Renal cortical epithelial cell (primary cell): ENCODE measurements at places on chromosomes 5 and 9. TPM values are rescaled to one million over a fixed set of nuclear protein-coding genes. Genes with fewer than 3 reads are reported as not detected.

ZSWIM6 gene
- 11.6 and 20.7 TPM in 2 replicates for total RNA-seq

FOXD4L3 gene
- total RNA-seq, result not detected in 2 replicates

ZNG1C gene
- 18.4 and 39.4 TPM in 2 replicates for total RNA-seq

PCDHGA7 gene
- total RNA-seq, result 0.52 and 2.3 TPM in 2 replicates

MEIKIN gene
- total RNA-seq, result not detected in 2 replicates

GRIN3A gene
- not detected in 2 replicates for total RNA-seq

GBA2 gene
- 14.9 and 46.9 TPM in 2 replicates for total RNA-seq

KCNT1 gene
- total RNA-seq, result not detected in 2 replicates

PLPP1 gene
- total RNA-seq, result 43.6 and 70.6 TPM in 2 replicates

IFNA10 gene
- total RNA-seq, result not detected in 2 replicates

PAEP gene
- total RNA-seq, result not detected in 2 replicates

KLF9 gene
- 20.7 and 30.9 TPM in 2 replicates for total RNA-seq

DMRT3 gene
- not detected in 2 replicates for total RNA-seq

LRRC19 gene
- 0.20 TPM in 1 of 2 replicates, not detected in the other for total RNA-seq

FOXD4L4 gene
- total RNA-seq, result 0.20 TPM in 1 of 2 replicates, not detected in the other

PDZD2 gene
- 6.6 and 14.2 TPM in 2 replicates for total RNA-seq

NR5A1 gene
- total RNA-seq, result not detected in 2 replicates

ADAMTS12 gene
- 2.3 and 6.3 TPM in 2 replicates for total RNA-seq

EIF4E1B gene
- not detected in 2 replicates for total RNA-seq

ODF2 gene
- 21.7 and 37.2 TPM in 2 replicates for total RNA-seq
